ENCODE measurements at places on chromosomes 7 and 10.

- no peak overlapping the region for H3K4me3 ChIP-seq
- H3K27ac ChIP-seq, result no peak overlapping the region
- peaks cover 33% of the 10 kb centered on the region for H3K36me3 ChIP-seq
- peaks cover 11% of the 10 kb centered on the region for H3K4me1 ChIP-seq
- no peaks in the 10 kb centered on the region for H3K27me3 ChIP-seq
- no peak for DNase-seq
These were observed 69.3 kb upstream of the DNAJB6 start for GRCh38 chr7:157267516-157267915.

- H3K4me1 ChIP-seq, result peaks cover under 1% of the 10 kb centered on the region
- H3K27ac ChIP-seq, result no peak overlapping the region
- H3K4me3 ChIP-seq, result no peak overlapping the region
- no peaks in the 10 kb centered on the region for H3K27me3 ChIP-seq
- no peak for DNase-seq
- H3K36me3 ChIP-seq, result no peaks in the 10 kb centered on the region
These were observed 6.2 kb upstream of the IFIT2 start for GRCh38 chr10:89295597-89295996.

- H3K4me3 ChIP-seq, result no peak overlapping the region
- no peak overlapping the region for H3K27ac ChIP-seq
- no peak for DNase-seq
- H3K27me3 ChIP-seq, result no peaks in the 10 kb centered on the region
- H3K36me3 ChIP-seq, result no peaks in the 10 kb centered on the region
These were observed 16.1 kb upstream of the PIK3CG start for GRCh38 chr7:106848851-106849442.

- DNase-seq, result no peak
- H3K27me3 ChIP-seq, result no peaks in the 10 kb centered on the region
- H3K27ac ChIP-seq, result no peak overlapping the region
- H3K4me1 ChIP-seq, result no peaks in the 10 kb centered on the region
These were observed 152.2 kb downstream of the SDHAF3 start for GRCh38 chr7:97269741-97270140.

All from CD4-positive, alpha-beta memory T cell (primary cell).